ENCODE measurements at places on chromosomes 6 and 20.

GRCh38 chr20:34546751-34547181, 11.8 kb upstream of the MAP1LC3A start:
- no peak overlapping the region for H3K4me3 ChIP-seq
- no peak for DNase-seq
- no peak overlapping the region for H3K27ac ChIP-seq
- no peaks in the 10 kb centered on the region for H3K36me3 ChIP-seq

DNA sequence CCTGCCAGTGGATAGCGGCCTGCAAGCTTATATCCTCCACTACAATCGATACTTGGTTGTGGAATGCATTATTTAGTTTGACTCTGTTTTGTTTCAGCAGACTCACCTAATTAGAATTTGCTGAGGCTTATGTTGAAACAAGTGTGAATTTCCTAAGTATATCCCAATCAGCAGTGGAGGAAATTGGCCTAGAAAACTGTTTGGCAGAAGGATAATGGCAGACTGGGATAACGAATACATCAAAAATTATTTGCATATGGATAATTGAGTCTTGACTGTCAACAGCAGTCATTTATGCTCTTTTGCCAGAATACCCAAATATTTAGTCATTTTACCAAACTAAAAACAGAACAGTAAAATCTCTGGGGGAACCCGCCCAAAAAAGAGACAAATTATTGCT, 261.0 kb downstream of the DOK5 start:
- no peak overlapping the region for H3K27ac ChIP-seq
- H3K4me1 ChIP-seq: no peaks in the 10 kb centered on the region
- no peak overlapping the region for H3K4me3 ChIP-seq
- DNase-seq: no peak
- no peaks in the 10 kb centered on the region for H3K36me3 ChIP-seq
- no peaks in the 10 kb centered on the region for H3K27me3 ChIP-seq

- no peak overlapping the region for H3K4me3 ChIP-seq
- no peak for DNase-seq
- H3K27ac ChIP-seq: no peak overlapping the region
- H3K4me1 ChIP-seq: no peaks in the 10 kb centered on the region
- H3K27me3 ChIP-seq: peaks cover 27% of the 10 kb centered on the region
Observed at GRCh38 chr6:106731144-106731842, 101.9 kb downstream of the QRSL1 start.

GRCh38 chr20:430091-430999, 22.2 kb downstream of the RBCK1 start:
- H3K27me3 ChIP-seq: no peaks in the 10 kb centered on the region
- H3K4me3 ChIP-seq: no peak overlapping the region
- peaks cover 47% of the 10 kb centered on the region for H3K36me3 ChIP-seq

- H3K27me3 ChIP-seq: no peaks in the 10 kb centered on the region
- H3K36me3 ChIP-seq: peaks cover 2% of the 10 kb centered on the region
- DNase-seq: no peak
Observed at GRCh38 chr6:90135667-90136066, 161.0 kb downstream of the BACH2 start.

- no peak overlapping the region for H3K4me3 ChIP-seq
- H3K27me3 ChIP-seq: peaks cover 5% of the 10 kb centered on the region
- no peak overlapping the region for H3K27ac ChIP-seq
- no peaks in the 10 kb centered on the region for H3K36me3 ChIP-seq
- no peaks in the 10 kb centered on the region for H3K4me1 ChIP-seq
Observed at GRCh38 chr6:4413073-4413472, 277.7 kb upstream of the ECI2 start.

GRCh38 chr6:2237001-2237400, 8.4 kb downstream of the GMDS start:
- no peak overlapping the region for H3K27ac ChIP-seq
- no peak for DNase-seq
- peaks cover 17% of the 10 kb centered on the region for H3K36me3 ChIP-seq
- no peaks in the 10 kb centered on the region for H3K27me3 ChIP-seq

DNA sequence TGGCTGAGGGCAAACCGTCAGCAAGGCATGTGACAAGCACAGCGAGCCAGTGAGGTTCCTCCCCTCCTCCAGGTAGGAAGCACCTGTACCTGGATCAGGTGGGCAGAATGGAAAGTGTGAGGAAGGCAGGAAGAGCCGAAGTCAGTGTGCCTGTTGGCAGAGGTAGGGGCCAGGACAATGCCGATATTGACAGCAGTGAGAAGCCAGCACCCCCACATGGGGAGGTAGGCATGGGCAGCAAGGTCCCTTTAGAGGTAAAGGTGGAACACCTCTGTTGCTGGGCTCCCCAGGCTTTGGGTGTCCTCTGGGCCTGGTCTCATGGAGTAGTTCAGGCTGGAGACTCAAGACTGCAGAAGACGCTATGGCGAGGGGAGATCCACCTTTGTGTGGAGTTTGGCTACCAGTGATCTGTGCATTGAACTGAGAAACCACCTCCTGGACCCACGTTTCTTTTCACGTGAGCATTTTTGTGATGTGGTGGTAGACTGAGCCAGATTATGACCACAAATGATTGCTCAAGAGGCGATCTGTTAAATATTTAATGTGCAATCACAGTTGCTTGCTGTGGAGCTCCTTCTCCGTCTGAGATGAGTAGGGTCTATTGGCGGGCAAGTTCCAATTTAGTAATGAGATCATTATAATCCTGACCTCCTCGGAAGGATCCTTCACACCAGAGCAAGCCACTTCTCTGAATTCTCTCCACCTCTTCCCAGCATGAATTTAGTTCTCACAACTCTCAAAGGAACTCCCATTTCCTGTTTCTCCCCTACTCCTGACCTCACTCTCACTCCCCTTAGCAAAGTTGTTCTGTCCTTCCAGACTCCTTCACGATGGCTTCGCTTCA, 174.8 kb downstream of the CDH26 start:
- no peaks in the 10 kb centered on the region for H3K36me3 ChIP-seq
- DNase-seq: no peak
- H3K4me3 ChIP-seq: no peak overlapping the region
- peaks cover 5% of the 10 kb centered on the region for H3K27me3 ChIP-seq

All from activated CD8-positive, alpha-beta memory T cell treated with anti-CD3 and anti-CD28 coated beads, Interleukin-2, amount 10 ng/mL, durations not matched to agents 7 days and 5 days (primary cell).